ENCODE measurements at places on chromosomes 7 and 10.

GRCh38 chr7:22610951-22611757 lies 111.2 kb upstream of the STEAP1B start:
- DNase-seq = no peak

GRCh38 chr10:125081931-125082330 lies 78.4 kb downstream of the CTBP2 start:
- DNase-seq = no peak

- DNase-seq = no peak
These were observed 26.5 kb downstream of the NUP42 start for GRCh38 chr7:23208316-23208715.

DNA sequence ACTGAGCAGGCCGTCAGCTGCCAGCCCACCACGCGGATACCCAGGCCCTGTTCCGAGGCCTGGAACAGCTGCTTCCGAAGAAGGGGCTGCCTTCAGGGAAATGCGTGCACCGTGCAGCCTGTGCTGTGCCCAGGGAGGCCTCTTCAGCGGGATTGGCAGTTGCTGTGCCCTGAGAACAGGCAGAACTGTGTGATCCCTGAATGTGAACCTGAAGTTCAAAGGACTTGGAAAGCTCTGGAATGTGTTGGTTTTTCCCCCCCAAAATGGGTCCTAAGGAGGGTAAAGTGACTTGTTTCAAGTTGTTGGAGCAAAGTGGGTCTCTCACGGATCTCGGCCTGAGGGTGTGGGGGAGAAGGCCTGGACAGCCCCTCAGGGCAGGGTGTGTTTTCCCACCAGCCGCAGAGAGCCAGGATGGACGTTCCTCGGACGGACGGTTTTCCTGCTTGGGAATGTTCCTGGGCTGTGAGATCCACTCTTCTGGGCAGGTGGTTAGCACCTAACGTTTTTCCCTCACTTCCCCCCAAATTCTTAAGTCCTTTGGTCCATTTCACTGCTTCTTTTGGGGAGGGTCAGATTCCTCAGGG lies 2.1 kb downstream of the SPRN start:
- no peak for DNase-seq

- DNase-seq = no peak
These were observed 72.6 kb upstream of the TOMM7 start for GRCh38 chr7:22895140-22895827.

- peak; percentile 18 for DNase-seq
These were observed 53.7 kb upstream of the DPYSL4 start for GRCh38 chr10:132133005-132133404.

DNA sequence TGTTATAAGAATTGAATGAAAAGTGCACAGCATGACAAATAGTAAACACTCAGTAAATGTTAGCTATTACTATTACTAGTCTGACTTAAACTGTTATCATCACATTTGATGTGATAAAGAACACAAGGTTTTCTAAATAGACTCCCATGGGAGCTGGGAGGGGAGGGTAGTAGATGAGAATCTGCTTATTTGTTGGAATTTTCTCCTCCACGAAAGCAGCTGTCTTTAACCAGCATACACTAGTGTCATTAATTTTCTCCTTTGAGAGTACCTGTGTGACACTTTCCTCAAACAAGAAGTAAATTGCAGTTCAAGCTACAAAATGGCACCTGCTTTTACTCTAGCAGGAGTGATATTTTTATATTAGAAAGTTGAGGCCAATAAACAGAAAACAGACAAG lies 200.1 kb downstream of the SKAP2 start:
- DNase-seq = no peak

DNA sequence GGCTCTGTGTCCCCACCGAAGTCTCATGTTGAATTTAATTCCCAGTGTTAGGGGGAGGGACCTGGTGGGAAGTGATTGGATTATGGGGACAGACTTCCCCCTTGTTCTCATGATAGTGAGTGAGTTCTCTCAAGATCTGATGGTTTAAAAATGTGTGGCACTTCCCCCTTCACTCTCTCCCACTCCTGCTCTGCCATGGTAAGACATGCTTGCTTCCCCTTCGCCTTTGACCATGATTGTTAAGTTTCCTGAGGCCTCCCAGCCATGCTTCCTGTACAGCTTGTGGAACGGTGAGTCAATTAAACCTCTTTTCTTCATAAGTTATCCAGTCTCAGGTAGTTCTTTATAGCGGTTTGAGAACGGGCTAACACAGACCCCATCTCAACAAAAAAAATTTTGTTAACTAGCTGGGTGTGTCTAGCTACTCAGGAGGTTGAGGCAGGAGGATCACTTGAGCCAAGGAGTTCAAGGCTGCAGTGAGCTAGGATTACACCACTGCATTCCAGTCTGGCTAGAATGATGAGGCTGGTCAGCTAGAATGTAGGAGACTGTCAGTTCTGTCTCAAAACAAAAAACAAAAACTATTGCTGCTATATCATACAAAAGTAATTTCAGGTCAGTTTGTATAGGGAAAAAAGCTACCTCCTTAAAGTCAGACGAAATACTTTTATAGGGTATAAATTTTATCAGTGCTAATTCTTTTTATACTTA lies 57.7 kb downstream of the ATAD1 start:
- DNase-seq = no peak

GRCh38 chr7:142418326-142418725 lies 160.5 kb upstream of the PRSS58 start:
- DNase-seq = no peak

DNA sequence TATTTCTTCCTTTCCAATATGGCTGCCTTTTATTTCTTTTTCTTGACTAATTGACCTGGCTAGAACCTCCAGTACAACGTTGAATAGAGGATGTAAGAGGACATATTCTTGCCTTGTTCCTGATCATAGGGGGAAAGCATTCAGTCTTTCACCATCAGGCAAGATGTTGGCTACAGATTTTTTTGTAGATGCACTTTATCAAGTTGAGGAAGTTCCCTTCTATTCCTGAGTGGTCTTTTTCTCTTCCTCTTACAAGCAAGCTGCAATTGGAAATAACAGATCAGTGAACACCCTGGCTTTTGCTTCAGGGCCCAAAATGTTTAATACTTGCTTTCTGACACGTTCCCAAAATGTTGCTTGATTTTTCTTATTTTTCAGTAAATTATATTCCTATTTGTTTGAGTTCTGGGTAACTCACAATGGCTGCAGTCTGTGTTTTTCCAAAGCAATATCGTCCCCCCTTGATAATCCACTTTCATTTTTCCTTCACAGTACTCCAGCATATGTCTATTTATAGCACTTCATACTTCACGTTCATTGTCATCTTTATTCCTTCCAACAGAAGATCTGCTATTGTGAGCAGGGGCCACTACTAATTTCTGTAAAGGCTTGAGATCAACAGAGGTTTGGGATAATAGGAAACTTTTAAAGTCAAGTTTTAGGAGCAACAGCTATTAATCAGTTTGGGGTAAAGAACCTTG lies 11.7 kb downstream of the CPEB3 start:
- no peak for DNase-seq

DNA sequence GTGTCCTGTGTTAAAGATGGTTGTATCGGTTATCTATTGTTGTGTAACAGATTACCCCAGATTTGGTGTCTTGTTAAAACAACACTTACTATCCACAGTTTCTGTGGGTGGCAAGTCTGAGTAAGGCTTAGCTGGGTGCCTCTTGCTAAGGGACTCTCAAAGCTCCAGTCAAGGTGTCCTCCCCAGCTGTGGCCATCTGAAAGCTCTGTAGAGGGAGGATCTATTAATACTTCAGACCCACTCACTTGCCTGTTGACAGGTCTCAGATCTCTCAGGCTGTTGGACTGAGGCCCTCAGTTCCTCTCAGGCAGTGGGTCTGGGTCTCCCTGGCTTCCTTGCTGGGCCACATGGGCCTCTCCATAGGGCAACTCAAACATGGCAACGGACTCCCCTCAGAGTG lies 19.6 kb downstream of the ARID5B start:
- no peak for DNase-seq

GRCh38 chr7:132456418-132456817 lies 119.9 kb downstream of the PLXNA4 start:
- no peak for DNase-seq

- no peak for DNase-seq
These were observed 5.5 kb downstream of the ACTA2 start for GRCh38 chr10:88946965-88947590.

- no peak for DNase-seq
These were observed 102.9 kb downstream of the ZNF438 start for GRCh38 chr10:30928742-30929141.

GRCh38 chr7:155645662-155646061 lies 1.2 kb downstream of the RBM33 start:
- DNase-seq = no peak
